ENCODE measurements at places on chromosomes 2 and 18.

DNA sequence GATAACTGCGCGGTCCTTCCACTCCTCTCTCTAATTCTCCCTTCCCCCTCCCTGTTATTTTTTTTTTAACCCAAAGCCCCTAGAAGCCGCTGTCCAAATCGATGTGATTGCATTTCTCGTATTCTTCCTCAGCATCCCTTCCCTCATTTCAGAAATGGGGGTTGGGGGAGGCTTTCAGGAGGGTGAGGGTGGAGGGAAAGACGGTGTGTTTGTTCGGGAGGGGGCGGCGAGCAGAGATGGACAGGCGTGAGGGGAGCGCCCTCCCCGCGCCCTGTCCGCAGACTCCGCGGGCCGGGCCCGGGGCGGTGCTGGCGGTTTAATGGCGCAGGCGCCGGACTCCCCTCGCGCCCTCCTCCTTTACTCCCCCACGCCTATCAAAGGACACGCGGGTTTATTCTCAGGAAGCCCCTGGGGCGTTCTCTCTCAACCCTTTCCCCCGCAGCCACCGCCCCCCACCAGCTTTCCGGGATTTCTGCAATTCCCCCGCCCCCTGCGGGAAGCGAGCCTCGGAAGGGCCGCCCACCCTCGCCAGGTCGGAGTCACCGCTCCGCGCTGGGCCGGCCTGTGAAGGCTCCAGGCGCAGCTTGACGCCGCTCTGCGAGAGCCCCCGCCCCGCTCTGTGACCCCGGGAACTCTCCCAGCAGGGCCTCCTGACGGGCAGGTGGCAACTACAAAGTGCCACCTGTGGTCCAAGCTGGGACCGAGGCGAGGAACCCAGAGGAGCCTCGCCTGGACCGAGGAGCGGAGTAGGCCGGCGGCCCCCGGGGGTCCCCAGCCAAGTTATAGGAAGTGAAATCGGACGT lies 981 bp downstream of the ST8SIA3 start:
- DNase-seq = no peak

- DNase-seq = no peak
Observed at GRCh38 chr2:33375054-33375453, 101.4 kb upstream of the RASGRP3 start.

DNA sequence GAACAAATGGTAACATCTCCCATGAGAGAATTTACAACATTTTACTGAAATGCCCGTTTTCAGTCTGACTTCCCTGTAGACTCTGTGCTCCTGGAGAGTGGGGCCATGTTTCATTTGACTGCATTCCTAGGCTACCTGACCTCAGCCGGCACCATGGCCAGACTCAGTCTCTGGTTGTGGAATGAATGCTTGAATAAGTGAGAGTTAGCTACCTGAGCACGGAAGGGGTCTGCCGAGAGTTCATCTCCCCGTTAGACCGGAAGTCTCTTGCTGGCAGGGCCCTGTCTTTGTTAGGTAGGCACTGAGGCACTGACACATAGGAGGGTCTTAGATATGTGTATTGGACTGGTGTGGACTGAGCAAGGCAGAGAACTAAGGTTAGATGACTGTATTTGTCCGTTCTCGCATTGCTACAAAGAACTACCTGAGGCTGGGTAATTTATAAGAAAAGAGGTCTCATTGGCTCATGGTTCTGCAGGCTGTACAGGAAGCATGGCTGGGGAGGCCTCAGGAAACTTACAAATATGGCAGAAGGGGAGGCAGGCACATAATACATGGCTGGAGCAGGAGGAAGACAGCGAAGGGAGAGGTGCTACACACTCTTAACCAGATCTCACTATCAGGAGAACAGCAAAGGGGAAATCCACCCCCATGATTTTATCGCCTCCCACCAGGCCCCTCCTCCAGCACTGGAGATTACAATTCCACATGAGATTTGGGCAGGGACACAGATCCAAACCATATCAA lies 271.2 kb downstream of the GLI2 start:
- DNase-seq = no peak

GRCh38 chr2:226118471-226119429 lies 680.9 kb downstream of the IRS1 start:
- DNase-seq = no peak

DNA sequence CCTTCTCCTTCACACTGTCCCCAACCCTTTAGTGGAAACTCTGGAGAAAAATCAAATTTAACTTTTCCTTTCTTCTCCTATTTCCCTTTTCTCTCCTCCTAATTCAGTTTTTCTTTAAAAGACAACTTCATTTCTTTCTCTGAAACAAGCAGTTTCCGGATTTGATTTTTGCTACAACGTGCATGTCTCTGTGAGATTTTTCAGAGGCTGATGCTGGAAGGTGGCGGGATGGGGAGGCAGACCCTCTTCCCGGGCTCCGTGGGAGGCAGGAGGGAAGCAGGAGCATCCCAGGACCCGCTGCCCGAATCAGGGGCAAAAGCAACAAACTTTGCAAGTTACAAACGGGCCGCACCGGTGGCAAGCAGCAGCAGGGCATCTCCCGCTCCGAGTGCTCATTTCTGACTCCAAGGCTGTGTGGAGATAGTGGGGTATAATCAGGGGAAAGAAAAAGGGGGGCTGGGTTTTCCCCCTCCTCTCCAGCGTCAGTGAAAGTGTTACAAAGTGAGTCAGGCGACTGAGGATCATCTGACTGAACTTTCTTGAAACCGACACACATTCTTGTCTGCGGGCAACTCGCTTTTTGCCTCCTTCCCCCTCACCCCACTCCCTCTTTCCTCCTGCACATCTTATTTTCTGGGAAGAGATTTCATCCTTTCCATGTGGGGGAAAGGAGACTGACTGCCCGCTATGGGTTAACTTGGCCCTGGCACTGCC lies 6.4 kb downstream of the ZEB2 start:
- DNase-seq = no peak

- no peak for DNase-seq
Observed at GRCh38 chr18:58993260-58993659, 128.6 kb downstream of the ZNF532 start.

GRCh38 chr2:88903749-88904353 lies 212.4 kb downstream of the RPIA start:
- no peak for DNase-seq

DNA sequence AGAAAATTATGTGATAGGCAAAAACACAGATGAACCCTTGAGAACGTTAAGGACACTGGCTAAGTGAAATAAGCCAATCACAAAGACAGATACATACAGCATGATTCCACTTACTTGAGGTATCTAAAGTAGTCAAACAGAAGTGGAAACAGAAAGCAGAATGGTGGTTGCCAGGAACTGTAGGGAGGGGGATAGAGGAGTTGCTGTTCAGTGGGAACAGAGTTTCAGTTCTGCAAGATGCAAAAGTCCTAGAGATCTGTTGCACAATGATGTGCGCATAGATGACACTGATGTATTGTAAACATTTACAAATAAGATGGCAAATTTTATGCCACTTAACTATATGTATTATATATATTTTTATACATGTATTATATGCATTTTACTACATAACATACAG lies 59.7 kb downstream of the POLE4 start:
- DNase-seq = no peak

DNA sequence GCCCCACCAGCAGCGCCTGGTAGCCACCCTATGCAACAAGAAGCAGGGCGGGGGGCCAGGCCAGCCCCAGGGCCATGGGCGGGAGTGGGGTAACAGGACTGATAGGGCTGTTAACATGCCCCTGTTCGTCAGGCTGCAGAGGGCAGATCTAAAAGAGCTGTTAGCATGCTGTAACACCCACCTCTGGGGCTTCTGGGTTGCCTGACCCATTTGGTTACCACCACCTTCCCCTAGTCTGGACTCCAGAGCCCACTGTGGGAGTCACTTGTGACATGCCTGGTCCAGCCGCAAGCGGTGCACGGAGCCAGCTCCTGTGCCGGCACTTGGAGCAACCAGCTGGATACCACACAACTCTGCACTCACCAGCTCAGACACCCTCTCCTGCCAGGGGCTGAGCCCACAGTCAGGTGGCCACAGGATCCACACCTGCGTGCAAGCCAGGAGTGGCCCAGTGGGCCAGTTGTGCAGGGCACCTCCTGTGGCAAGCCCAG lies 2.1 kb downstream of the METTL8 start:
- no peak for DNase-seq

GRCh38 chr2:197170208-197170607 lies 140.4 kb downstream of the ANKRD44 start:
- DNase-seq = no peak

DNA sequence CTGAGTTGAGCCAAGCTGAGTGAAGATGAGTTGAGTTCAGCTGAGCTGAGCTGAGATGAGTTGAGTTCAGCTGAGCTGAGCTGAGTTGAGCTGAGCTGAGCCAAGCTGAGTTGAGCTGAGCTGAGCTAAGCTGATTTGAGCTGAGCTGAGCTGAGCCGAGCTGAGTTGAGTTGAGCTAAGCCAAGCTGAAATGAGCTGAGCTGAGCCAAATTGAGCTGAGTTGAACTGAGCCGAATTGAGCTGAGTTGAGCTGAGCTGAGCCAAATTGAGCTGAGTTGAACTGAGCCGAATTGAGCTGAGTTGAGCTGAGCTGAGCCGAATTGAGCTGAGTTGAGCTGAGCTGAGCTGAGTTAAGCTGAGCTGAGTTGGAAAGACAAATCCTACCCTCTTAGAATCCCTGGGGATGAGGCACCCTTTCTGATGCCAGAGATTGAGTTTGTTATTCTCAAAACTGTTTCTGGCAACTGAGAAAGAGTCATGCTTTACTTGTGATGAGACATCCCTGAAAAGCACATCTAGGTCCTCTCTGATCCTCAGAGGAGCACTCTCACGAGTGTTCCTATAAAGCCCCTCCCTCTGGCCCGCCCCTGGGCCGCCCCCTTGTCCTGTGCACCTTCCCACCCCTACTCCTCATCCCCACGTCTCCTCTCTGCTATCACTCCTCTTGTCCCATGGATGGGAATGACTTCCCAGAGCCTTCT lies 116.5 kb downstream of the MCFD2 start:
- DNase-seq = no peak

DNA sequence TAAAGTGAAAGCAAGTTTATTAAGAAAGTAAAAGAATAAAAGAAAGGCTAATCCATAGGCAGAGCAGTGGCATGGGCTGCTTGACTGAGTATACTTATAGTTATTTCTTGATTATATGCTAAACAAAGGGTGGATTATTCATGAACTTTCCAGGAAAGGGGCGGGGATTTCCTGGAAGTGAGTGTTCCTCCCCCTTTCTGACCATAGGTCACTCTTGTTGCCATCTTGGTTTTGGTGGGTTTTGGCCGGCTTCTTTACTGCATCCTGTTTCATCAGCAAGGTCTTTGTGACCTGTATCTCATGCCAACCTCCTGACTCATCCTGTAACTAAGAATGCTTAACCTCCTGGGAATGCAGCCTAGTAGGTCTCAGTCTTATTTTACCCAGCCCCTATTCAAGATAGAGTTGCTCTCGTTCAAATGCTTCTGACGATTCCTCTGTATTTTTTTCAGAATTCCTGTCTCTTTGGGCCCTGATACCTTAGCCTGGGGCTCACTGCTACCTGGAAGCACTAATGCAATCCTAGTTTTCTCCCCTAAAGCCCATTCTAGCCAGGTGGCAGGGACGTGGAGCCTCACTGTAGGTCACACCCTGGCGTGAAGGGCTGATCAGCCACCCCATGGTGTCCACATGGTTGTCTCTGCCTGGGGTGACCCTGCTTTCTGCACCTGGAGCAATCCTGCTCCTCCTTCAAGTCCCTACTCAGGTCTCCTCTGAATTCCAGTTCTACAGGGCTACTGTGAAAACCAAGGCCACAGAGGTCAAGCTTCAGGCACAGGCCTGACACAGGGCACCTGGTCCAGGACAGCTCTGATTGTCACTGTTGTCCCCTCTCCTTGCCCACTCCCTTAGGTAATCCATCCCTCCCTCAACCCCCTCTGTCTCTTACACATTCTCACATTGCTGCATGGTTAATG lies 6.0 kb upstream of the SLC35F6 start:
- no peak for DNase-seq

GRCh38 chr2:126911111-126911796 lies 12.6 kb downstream of the TEX51 start:
- DNase-seq = no peak

GRCh38 chr2:146041274-146041910 lies 1521.5 kb upstream of the ZEB2 start:
- no peak for DNase-seq

- DNase-seq = no peak
Observed at GRCh38 chr2:1766425-1766824, 22.1 kb upstream of the PXDN start.

GRCh38 chr18:70288851-70289328 lies at the start of gene SOCS6:
Gene SOCS6, plus strand, starts transcription at chr18:70289045. Its CDS starts 35,624 bp downstream, at chr18:70324669.
- no peak for DNase-seq

DNA sequence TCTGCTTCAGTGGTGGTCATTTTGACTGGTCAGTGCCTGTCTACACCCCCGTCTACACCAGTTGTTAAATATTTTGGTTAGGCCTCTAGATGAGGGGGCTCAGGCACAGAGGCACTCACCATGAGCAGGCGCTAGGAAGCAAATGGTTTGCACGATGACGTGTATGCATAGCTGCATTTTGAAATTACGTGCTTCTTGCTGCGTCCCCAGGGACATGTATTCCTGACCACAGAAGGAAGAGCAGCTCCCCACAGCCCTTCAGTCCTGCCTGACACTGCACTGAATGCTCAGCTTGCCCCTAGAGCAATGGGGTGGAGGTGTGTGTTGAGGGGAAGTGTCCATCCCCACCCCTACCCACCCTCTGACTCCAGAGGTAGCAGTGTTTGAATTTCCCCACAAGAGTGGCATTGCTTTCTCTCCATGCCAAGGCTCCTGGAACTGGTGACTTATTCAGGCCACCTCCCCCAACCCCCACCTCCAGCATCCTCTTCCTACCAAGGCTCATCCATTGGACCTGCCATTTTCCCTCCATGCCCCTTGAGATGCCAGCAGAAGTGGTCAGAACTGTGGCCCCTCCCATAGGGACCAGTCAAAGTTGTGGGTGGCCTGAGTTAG lies 11.4 kb upstream of the ZAP70 start:
- DNase-seq = no peak

- DNase-seq = no peak
Observed at GRCh38 chr2:48018480-48018879, 112.2 kb upstream of the FBXO11 start.

DNA sequence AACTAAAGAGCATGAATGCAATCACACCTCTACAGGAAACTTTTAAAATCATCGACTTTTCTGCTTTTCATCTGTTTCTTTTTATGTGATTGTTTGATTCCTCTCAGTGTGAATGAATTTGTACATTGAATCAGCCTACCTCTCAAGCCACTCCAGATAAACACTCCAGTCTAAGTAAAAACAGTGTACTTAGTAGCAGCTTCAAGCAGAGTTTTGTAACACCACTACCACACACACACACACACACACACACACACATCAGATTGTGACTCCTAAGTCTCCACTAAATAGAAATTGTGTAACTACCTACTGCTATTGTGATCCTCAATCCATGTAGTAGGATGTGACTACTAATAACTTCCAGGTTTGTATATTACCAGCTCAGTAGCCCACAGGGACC lies 65.3 kb upstream of the EPB41L5 start:
- DNase-seq = no peak

GRCh38 chr2:96715658-96716057 lies 24.2 kb downstream of the LMAN2L start:
- no peak for DNase-seq

Data from NCI-H187 treated with DMSO at 0.1 percent for 48 hours (cell line).